COLO829 (cell line): ENCODE measurements at places on chromosomes 2 and 18.

DNA sequence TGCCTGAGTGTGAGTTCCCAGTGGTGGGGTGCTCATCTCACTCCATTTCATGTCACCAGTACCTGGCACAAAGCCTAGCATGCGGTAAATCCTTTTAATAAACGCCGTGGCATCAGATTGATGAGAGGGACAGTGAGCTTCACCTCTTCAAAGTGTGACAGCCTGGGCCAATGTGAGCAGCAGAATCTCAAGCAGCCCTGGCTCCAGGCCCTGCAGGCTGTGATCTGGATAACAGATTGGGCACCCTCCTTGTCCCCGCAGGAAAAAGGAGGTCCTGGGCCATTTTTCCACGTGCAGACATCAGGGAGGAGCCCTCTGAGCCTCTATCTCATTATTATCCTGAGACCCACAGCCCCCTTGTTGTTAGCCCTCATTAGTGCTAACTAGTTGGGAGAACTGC is 34.8 kb downstream of the TET3 start:
- no peak for DNase-seq

GRCh38 chr18:52536039-52536438 is 196.0 kb downstream of the DCC start:
- no peak for DNase-seq

GRCh38 chr2:192070099-192070498 is 124.6 kb downstream of the TMEFF2 start:
- DNase-seq, result no peak

DNA sequence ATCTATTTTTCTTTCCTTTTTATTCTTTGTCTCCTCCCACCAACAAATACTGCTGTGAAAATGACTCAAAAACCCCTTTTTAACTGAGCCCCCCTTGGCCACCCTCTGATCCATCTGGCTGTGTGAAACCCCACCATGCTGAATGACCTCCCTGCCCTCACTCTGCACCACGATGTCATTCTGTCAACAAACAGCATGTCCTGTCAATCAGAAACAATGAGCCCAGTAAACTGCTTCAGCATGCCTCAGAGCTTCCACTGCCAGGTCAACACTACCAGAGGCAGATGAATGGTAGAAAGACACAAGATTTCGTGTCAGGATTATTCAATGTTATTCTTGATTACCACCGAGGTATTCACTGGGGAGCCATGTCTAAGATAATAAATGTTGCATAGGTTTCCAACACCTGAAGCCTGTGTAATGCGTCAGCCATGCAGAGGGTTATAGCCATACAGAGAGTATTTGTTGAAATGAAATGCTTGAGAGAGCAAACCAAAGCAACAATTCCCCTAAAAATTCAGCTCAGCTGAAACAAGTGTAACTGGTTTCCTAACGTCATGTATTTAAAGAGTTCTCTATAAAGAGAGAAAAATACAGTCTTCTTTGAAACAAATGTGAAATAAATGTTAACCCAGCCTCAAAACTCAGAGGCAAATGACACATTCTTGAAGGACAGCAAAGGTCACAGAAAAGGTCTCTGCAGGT is 76.7 kb downstream of the LRP2 start:
- DNase-seq, result no peak

DNA sequence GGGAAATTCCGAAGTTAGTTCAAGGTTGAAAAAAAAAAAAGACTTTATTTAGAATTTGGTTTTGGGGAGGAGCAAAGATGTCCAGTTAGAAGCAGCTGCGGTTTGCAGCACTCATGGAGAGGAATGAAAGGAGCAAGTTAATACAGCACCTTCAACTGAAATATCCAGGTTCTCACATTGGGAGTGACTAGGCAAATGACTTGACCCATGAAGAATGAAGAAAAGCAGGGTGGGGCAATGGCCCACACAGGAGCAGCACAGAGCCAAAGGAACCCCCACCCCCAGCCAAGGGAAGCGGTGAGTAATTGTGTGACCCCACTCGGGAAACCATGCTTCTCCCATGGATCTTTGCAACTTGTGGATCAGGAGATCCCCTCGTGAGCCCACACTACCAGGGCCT is 32.8 kb downstream of the ZNF892 start:
- no peak for DNase-seq

DNA sequence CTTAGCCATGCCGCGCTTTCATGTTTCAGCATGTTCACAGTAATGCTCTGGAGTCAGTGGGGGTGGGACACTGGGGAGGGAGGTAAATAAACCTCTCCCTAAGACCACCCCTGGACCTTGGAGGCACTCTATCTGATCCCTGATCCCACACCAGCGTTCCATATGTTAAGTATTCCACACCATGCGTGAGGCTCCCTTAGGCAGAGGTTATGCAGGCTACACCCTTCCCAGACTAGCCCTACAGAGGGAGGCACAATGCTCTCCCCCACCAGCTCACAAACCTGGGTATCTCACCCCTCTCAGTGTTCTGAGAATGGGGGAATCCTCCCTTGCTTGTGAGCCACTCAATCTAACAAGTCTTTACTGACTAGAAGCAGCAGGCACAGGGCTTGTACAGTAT is 1610.4 kb upstream of the ZEB2 start:
- DNase-seq, result no peak

DNA sequence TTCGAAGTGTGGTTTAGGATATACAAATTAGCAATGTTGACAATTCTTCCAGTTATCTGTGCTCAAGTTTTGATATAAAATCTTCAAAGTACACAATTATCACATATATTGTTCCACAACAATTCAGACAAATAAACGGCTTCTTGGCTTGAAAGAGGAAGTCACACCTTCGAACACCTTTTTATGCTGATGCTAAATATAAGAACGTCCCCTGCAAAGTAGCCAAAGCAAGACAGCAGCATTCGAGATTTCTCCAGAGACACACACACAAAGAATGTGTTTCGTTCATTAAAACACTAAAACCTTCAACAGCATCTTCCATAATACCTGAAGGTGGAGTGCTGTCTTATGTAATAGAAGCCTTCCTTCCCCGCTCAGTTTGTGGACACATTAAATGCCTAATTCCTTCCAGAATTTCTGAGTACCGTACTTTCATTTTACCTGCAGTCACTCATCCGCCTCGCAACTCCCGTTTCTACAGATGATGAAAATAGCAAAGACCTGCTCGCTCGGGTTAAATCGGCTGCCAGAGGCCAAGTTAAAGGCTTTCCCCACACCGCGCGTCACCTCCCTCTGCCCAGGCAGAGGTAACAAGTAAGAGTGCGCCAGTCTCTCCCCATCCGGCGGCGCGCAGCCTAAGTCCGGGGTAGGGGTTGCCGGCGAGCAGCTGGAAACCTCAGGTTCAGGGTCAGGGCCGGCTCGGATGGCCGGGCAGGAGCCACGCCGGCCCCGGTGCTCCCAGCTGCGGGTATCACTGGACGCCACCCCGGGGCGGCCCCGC is 847 bp downstream of the SERPINE2 start:
- no peak for DNase-seq

GRCh38 chr2:175647058-175647457 is 355.0 kb downstream of the LNPK start:
- no peak for DNase-seq

DNA sequence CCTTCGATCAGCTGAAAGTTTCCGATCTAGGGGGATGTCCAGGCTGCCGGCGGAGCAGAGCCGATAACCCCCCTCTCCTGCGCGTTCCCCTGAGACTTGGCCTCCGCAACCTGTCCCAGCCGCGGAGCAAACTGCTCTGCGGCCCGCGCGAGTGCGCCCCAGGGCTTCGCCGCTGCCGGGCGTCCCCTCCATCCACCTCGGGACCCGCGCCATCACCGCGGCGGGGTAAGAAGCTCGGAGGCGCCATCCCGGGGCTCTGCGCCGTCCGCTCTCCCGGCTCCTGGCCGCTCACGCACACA is 990 bp upstream of the GDF7 start:
- no peak for DNase-seq

DNA sequence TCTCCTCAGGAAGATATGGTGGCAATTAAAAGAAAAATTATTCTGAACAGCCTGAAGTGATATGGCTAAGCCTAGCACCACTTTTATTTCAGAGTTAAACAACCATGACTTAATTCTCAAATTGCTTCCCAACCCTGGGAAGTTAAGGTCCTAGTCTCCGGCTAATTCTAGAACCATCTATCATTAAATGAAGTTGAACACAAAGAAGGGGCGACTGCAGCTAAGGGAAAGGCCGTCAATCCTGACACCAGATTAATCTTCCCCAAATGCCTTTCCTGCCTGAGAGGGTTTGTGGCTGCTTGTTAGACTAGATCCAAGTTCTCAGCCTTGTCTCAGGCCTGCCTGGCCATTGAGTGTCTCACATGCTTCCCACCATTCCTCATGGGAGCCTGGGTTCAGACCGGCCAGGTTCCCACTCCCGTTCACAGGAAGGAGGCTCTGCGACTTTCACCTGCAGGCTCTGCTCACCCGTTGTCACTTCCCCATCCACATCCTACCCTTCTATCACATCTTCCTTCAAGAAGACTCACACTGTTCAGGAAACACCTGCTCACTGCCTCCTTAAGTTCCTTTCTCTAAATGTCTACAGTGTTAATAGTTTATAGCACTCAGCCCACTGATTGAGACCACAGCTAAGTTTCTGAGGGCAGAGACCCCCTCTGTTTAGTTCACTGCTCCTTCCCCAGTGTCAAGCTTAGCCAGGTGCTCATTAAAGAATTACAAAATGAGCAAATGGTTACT is 282.9 kb upstream of the REV1 start:
- no peak for DNase-seq

GRCh38 chr18:3626929-3627458 is 177.0 kb downstream of the TGIF1 start:
- DNase-seq, result no peak

GRCh38 chr18:10499230-10499629 is 26.6 kb upstream of the NAPG start:
- no peak for DNase-seq

DNA sequence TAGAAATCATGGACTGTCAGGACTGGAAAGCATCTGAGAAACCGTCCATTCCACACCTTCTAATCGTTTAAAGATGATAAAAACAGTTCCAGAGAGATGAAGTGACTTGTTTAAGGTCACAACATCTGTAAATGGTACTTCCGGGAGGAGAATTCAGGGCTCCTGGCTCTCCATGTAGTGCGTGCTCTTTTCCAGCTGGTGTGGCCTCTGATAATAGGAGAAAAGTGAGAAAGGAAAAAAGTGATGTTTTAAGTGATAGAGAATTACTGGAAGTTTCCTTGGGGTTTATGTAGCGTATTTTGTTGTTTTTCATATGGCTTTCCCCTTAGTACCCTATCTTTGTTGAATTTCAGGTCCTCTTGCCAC is 663 bp downstream of the C2orf49 start:
- no peak for DNase-seq

DNA sequence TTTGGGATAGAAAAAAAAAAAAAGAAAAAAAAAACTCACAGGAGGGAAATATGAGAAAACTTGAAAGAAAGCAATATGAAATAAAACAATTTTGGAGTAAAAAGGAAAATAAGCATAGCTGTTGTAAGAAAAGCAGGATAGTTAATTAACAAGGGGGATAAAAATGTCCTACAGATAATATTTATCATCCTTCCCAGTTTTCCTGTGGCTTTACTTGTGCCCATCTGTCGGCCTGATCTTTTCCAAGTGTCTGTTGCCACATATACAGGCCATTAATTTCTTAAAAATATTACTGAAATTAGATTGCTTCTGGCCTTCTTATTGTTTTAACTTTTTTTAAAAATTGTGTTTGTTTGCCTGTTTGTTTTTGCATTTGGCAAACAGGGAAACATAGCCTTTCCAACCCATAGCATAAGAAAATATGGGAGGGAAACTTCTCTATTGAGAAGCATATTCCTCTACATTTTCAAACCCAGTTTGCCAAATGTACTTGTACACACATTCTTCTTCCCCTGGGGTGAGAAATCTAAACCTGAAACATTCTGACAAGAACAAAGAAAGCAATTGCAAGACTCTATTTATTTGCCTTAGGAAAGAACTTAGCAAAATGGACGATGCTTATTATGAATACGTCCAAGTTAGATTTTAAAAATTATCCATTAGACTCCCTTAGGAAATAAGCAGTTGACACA is 272.3 kb downstream of the CDH20 start:
- no peak for DNase-seq

GRCh38 chr2:26971911-26972786 is 1.7 kb downstream of the MAPRE3 start:
- DNase-seq, result no peak

DNA sequence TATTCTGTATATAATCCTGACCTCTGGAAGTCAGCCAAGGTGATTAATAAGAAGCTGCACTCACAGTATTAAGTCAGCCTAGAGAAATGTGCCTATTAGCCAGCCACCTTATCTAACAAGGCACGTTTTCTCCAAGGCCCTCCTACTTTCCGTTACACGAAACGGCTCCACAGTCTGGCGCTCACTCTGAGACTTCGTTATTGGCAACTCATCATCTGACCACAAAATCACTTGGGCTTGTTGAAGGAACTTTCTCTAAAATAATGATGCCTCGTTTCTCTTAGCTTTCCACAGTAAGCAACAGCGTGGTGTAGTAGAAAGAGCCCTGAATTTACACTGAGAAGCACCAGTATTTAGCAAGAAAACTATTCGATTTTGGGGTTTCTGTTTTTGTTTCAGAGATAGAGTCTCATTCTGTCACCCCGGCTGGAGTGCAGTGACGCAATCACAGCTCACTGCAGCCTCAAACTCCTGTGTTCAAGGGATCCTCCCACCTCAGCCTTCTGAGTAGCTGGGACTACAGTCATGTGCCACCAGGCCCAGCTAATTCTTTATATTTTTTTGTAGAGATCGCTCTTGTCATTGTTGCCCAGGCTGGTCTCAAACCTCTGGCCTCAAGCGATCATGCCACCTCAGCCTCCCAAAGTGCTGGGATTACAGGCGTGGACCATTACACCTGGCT is 53.6 kb upstream of the SLC14A1 start:
- no peak for DNase-seq
